ENCODE measurements at places on chromosomes 4 and X. TPM values are rescaled to one million over a fixed set of nuclear protein-coding genes. Genes with fewer than 3 reads are reported as not detected.

DNA sequence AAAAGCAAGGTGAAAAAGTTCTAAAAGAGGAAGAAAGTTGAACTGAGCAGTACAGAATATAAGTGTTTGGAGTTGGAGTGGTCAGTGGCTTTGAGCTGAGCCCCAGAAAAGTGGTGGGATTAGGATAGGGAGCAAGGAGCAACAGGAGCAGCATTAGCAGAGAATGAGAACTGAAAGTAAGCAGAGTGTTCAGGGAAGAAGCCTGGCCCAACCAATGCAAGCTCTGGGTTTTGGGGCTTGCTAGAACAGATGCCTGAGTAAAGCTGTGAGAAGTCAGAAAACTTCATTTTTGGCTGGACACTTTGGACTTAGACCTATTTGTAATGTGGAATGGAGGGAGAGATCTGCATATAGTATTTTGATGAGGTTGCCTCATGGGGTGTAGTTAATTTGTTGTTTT lies 17.8 kb downstream of the JADE1 start:
- no peaks in the 10 kb centered on the region for H3K27me3 ChIP-seq
- peaks cover 6% of the 10 kb centered on the region for H3K4me1 ChIP-seq
- DNase-seq: no peak
- H3K36me3 ChIP-seq: peaks cover 5% of the 10 kb centered on the region
- no peak overlapping the region for H3K27ac ChIP-seq

DNA sequence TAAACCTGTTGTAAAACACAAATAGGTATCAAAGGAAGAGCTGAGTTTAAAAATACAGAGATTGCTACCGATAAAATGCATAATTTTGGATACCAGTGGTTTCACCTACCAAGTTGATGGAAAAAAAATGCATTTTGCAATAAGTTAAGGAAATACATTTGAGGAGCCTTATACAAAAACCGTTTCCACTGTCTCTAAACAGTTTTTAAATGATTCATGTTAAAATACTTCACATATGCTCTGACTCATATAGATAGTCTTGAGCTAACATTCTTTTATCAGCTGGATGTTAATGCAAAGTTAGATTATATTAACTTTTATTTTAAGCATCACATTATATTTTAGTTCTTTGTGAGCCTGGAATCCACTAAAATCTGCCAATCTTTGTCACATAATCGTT lies 50.6 kb upstream of the ANKRD17 start:
- H3K4me1 ChIP-seq: no peaks in the 10 kb centered on the region
- DNase-seq: no peak
- H3K27me3 ChIP-seq: no peaks in the 10 kb centered on the region
- H3K27ac ChIP-seq: no peak overlapping the region
- no peaks in the 10 kb centered on the region for H3K36me3 ChIP-seq

DNA sequence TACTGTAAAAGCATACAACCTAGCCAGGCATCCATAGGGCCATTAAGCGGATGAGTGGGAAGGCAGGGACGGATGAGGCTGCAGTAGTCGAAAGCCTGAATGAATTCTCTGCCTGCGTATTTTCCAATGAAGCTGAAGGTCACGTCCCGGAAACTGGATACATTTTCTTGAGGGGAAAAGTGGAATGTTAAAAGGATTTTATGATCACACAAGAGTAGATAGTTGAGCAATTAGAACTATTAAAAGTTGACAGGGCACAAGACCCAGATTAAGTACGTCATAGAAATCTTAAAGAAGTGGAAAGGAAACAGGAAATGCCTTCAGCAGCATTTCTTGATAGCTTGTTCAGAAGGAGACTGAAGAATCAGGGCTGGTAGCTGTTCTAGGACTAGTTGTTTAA lies 98.3 kb upstream of the CXXC4 start:
- H3K4me1 ChIP-seq: no peaks in the 10 kb centered on the region
- no peaks in the 10 kb centered on the region for H3K27me3 ChIP-seq
- no peaks in the 10 kb centered on the region for H3K36me3 ChIP-seq
- H3K4me3 ChIP-seq: no peak overlapping the region

DNA sequence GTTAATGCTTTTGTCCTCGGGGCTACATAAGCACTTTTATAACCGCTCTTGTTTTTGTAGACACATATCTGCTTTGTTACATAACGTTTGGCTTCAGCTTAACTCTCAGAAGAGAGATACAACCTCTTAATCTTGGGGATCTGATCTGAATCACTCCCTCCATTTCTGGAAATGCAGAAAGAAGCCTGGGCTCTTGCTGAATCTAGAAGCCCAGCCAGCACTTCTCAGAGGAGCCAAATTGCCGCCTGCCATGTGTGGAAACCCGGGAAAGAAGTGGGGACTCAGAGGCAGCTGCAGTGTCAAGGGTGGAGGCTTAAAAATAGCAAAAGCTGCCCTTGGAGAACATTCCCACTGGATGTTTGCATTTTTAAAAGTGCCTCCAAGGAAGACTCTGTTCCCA lies 69.3 kb upstream of the LDB2 start:
- no peaks in the 10 kb centered on the region for H3K4me1 ChIP-seq
- H3K27ac ChIP-seq: peak overlapping the region; percentile 37
- no peaks in the 10 kb centered on the region for H3K36me3 ChIP-seq
- no peaks in the 10 kb centered on the region for H3K27me3 ChIP-seq
- H3K4me3 ChIP-seq: no peak overlapping the region

MAML3 gene
- total RNA-seq: 4.7 TPM

Data from ascending aorta (tissue), 2 donors.